ENCODE measurements at places on chromosomes 3 and 15.

DNA sequence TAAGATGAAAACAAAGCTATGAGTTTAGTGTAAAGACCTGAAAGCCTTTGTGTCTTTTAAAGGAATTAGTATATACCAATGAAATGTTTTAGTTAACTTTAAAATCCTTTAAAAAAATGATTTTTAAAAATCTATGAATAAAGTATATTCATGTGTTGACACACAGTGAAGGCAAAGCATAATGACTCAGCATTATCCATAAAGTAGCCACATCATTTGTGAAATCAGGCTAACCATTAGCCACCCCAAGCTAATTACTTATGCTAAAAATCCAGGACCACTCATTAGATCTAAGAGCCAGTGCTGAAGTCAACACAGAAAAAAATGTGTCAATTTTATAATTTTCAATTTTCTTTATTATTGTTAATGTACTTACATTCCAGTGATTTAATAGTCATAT is 310.2 kb downstream of the TBC1D5 start:
- no peak for DNase-seq

DNA sequence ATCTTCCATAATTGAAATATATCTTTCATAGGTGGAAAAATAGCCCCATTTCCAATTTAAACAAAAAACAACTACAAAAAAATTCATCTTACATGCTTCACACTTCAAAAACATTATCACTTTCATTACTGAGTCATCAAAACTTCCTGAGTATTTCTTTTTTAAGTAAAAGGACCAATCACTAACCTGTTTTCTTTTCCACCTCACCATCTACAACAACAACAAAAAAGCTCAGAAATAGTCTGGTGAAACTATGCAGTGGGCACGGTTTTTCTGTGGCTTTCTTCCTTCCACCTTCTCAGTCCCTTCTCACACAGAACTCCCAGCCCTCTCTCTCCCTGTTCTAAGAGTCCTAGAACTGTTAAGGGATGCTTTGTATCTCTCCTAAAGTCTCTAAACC is 20.3 kb upstream of the TNIK start:
- no peak for DNase-seq

- no peak for DNase-seq
Observed at GRCh38 chr3:196360586-196360985, 22.4 kb upstream of the TM4SF19 start.

- no peak for DNase-seq
Observed at GRCh38 chr3:105976196-105976595, 107.4 kb upstream of the CBLB start.

DNA sequence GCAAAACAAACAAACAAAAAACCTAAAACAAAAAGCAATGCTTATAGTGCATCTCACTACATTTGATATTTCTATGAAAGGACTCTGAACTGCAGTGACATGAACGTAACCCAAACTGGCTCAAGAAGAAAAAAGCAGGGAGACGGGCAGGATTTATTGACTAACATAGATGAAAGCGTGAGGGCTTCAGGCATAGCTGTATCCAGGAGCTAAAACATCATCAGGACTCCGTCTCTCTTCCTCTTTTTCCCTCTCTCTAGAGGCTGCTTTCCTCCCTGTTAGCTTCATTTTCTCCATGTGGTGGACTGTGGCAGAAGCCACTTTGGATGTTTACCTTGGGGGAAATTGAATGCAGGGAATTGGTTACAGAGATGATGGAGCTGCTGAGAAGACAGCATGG is 418.2 kb upstream of the PROK2 start:
- DNase-seq = no peak

GRCh38 chr3:59558906-59559720 is 509.3 kb upstream of the CFAP20DC start:
- no peak for DNase-seq

DNA sequence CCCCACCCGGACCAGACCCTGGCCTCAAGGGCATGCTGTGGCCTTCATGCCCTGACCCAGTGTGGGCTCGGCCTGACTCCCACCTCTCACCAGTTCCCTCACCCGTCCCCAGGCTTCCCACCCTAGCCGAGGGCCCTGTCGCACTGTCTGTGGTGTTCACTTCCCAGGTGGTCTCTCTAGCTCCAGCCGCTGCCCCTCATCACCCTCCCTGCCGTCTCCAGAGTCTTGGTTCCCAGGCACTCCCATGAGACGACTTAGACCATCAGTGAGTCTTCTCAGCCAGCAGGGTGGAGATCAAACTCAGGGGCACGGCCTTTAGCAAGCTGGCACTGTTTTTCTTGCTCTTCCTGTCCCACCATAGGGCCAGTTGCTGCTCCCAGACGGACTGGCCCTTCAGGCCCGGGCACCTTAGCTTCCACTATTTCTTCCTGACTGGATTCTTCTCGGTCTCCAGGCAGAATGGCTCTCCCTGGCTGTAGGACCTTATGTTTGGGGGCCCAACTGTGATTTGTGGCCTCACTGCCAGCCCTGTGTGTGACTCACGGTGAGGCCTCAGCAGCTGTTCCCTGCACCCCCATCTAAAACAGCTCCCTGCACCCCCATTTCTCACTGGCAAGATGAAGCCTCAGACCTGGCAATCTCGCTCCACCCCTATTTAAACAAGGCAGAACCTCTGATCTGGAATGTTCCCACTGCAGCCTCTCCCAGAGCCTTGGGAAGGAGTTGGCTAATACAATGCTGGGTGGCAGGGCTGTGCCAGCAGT is 9.4 kb upstream of the PCSK6 start:
- DNase-seq = no peak
